ENCODE measurements at places on chromosomes 12 and 14.

DNA sequence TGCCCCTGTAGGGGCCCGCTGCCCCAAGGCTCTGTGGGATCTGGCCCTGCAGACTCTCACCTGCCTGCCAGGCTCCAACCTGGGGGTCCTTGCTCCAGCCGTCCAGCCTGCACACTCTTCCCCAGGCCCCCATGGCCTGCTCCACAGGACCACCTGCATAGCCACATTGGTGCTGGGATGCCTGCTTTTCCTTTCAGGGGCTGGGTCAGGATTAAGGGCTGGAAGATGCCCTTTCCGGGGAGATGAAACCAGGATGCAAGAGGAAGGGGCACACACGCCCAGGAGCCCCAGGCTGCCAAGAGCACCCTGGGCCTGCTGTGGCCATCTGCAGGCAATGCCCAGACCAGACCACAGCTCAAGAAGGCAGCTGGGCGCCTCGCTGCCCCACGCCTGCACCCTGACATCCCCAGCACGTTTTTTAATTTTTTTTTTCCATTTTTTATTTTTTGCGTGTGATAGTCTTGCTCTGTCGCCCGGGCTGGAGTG, 15.0 kb downstream of the BAG5 start:
- DNase-seq, result no peak

GRCh38 chr12:47754881-47755280, 3.8 kb downstream of the RAPGEF3 start:
- no peak for DNase-seq

DNA sequence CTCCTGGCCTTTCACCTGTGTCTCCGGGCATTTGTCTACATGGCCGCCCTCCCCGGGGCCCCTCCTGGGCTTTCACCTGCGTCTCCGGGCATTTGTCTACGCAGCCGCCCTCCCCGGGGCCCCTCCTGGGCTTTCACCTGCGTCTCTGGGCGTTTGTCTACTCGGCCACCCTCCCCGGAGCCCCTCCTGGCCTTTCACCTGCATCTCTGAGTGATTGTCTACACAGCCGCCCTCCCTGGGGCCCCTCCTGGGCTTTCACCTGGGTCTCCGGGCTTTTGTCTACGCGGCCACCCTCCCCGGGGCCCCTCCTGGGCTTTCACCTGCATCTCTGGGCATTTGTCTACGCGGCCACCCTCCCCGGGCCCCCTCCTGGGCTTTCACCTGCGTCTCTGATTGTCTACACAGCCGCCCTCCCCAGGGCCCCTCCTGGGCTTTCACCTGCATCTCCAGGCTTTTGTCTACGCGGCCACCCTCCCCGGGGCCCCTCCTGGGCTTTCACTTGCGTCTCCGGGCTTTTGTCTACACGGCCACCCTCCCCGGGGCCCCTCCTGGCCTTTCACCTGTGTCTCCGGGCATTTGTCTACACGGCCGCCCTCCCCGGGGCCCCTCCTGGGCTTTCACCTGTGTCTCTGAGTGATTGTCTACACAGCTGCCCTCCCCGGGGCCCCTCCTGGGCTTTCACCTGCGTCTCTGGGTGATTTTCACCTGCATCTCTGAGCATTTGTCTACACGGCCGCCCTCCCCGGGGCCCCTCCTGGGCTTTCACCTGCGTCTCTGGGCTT, 68.0 kb upstream of the GALNT9 start:
- no peak for DNase-seq

DNA sequence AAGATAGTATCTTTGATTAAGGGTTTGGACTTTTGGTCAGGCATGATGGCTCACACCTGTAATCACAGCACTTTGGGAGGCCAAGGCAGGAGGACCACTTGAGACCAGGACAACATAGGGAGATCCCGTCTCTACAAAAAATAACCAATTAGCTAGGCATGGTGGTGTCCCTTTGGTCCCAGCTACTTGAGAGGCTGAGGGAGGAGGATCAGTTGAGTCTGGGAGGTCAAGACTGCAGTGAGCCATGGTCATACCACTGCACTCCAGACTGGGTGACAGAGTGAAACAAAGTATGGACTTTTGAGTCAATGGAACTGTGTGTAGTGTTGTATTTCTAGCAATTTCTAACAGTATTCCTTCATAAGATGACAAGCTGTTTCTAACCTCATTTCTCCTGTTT, 38.7 kb upstream of the CCDC88C start:
- no peak for DNase-seq

- DNase-seq, result no peak
Observed at GRCh38 chr12:26125400-26126339, 833 bp upstream of the BHLHE41 start.

GRCh38 chr14:86852530-86852929, 1140.5 kb downstream of the GALC start:
- DNase-seq, result no peak

- DNase-seq, result no peak
Observed at GRCh38 chr14:24179961-24180796, 8.3 kb downstream of the REC8 start.

GRCh38 chr12:11621797-11622423, 27.6 kb upstream of the ETV6 start:
- DNase-seq, result no peak

- DNase-seq, result no peak
Observed at GRCh38 chr14:74296037-74296467, 6.7 kb downstream of the ABCD4 start.

GRCh38 chr14:65373671-65374039, 38.9 kb upstream of the FUT8 start:
- peak; percentile 25 for DNase-seq

- no peak for DNase-seq
Observed at GRCh38 chr14:61474701-61475100, 153.3 kb downstream of the PRKCH start.

GRCh38 chr14:78308079-78308478, 137.9 kb downstream of the NRXN3 start:
- peak; percentile 41 for DNase-seq

DNA sequence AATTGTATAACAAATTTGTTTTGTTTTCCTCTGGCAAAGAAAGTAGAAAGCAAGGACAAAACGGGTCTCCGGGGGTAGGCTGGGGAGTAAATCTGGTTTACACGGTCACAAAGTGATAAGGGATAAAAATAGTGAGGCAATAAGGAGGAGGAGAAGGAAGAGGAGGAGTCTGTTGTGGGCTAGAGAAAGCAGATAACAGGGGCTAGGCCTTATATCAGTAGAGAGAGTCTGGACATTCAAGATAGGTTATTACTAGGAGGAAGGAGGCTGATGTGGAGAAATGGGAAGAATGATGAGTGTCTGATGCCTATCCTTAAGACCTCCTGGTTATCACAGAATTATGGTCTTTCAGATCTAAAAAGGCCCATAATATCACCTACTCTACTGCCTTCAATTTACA, 83.2 kb upstream of the SSTR1 start:
- DNase-seq, result no peak

GRCh38 chr12:118404876-118405521, 28.6 kb downstream of the SUDS3 start:
- DNase-seq, result peak; percentile 8

GRCh38 chr12:8566525-8566924, 25.8 kb upstream of the CLEC4E start:
- DNase-seq, result no peak

GRCh38 chr12:58894040-58894439, 26.3 kb downstream of the LRIG3 start:
- no peak for DNase-seq

GRCh38 chr14:96126339-96126782, 78.3 kb upstream of the BDKRB2 start:
- no peak for DNase-seq

GRCh38 chr14:74905595-74906142, 17.4 kb downstream of the RPS6KL1 start:
- peak; percentile 34 for DNase-seq

DNA sequence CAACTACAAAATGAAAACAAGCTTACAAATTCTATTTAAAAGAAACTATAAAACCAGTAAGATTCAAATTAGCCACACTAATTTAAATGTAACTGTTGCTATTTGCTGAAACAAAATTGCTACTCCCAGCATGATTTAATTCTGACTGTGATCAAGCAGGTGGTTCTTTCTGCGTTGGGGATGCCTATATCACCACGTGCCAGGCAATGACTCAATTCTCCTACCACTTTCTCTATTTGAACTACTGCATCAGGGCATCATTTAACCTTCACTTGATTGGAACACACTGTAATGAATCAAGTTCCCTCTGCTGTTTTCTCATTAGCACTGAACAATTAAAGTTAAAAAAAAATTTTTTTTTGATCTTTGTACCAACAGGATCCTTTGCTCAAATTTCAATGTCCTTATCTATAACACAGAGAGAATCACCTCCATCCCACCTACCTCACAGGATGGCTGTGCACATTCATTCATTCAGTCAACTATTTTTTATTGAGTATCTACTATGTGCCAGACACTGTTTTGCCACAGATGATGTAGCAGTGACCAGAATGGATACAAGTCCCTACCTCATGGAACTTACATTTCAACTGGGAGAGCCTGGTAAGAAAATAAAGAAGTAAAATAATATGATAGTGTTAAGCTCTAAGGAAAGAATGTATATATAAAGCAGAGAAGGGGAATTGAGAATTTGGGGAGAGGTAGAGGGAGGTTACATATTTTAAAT, 8.0 kb upstream of the ACTN1 start:
- DNase-seq, result no peak

GRCh38 chr12:118350908-118351559, 21.7 kb downstream of the TAOK3 start:
- no peak for DNase-seq

DNA sequence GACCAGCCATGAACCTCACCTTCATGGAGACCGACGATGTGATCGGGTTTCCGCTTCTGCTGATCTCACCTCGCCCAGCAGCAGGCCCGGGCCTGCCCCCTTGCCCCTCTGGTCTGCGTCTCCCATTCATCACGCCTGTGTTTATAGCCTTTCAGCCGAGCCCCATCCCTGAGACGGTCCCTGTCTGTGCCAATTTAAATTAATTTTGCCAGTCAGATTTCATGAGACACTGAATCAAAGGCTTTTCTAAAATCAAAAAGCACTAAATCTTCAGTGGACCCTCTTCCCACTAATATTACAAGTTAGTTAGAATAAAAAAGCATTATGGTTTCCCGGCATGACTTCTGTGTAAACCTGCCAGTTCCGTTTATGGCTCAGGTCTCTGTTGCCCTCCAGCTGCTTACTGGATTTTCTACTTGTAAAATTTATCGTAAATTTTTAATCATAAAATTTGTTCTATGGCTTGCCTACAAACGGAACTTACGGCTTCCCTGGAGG, 155.9 kb downstream of the ESRRB start:
- DNase-seq, result no peak

GRCh38 chr14:50399251-50400032, 2.8 kb upstream of the CDKL1 start:
- DNase-seq, result no peak

GRCh38 chr12:17489452-17489851, 600.5 kb downstream of the RERGL start:
- no peak for DNase-seq

- no peak for DNase-seq
Observed at GRCh38 chr14:59333235-59333634, 131.9 kb downstream of the GPR135 start.

- DNase-seq, result no peak
Observed at GRCh38 chr12:72246370-72246769, 25.8 kb upstream of the TRHDE start.

DNA sequence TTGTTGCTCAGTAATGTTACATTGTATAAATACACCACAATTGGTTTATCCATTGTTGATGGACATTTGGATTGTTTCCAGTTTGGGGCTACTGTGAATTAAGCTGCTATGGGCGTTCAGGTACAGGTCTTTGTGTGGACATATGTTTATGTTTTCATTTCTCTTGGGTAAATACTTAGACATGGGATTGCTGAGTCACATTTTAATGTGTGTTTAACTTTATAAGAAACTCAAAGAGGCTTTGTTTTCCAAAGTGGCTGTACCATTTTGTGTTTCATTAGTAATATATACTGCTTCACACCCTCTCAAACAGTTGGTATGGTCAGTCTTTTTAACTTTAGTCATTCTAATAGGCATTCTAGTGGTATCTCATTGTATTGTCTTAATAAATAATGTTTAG, 225.0 kb downstream of the SPTSSA start:
- peak; percentile 75 for DNase-seq

GRCh38 chr12:52119398-52120254, 40.1 kb downstream of the SMIM41 start:
- peak; percentile 71 for DNase-seq

GRCh38 chr12:130545475-130545874, 170.6 kb downstream of the RIMBP2 start:
- no peak for DNase-seq
